Spinal cord (tissue), 10 donors: ENCODE measurements at places on chromosomes 1 and 21.

GRCh38 chr1:6747674-6748073 lies 37.6 kb upstream of the CAMTA1 start:
- DNase-seq = no peak

DNA sequence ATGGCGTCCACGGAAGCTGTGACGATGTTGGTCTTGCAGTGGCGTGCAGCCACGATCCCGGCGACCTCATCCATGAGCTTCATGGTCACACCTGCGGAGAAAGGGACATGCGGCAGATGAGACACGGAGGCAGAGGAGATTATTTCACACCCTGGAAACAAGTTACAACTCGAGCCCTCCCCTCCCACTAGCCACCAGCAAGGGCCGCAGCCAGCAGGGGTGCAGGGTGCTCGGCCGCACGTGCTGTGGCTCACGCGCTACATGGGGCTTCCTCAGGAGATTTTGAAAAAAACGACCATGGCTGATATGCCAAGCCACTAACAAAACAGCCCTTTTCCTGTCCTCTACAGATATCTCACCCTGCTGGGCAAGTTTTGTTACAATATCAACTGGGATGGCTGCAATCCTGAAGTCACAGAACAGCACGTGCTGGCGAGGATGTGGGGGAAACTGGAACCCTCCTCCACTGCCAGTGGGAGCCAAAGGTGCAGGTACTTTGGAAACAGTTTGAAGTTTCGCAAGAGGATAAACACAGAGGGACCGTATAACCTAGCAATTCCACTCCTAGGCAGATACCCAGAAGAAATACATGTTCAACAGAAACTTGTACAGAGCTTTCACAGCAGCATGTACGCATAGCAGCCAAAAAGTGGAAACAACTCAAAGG lies 34.1 kb upstream of the GPR153 start:
- no peak for DNase-seq

DNA sequence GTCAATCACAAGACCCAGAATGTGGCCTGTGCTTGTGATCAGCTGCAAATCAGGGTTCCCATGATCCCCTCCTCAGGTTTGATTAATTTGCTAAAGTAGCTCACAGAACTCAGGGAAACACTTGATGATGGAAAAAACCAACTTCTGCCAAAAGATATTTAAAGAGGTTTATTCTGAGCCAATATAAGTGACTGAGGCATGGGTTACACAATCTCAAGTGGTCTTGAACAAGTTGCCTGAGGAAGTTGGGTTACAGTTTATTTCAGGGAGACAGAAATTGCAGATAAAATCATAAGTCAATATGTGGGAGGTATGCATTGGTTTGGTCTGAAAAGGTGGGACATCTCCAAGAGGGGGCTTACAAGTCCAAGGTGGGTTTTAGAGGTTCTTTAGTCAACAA lies 243.1 kb downstream of the S1PR1 start:
- DNase-seq = no peak

DNA sequence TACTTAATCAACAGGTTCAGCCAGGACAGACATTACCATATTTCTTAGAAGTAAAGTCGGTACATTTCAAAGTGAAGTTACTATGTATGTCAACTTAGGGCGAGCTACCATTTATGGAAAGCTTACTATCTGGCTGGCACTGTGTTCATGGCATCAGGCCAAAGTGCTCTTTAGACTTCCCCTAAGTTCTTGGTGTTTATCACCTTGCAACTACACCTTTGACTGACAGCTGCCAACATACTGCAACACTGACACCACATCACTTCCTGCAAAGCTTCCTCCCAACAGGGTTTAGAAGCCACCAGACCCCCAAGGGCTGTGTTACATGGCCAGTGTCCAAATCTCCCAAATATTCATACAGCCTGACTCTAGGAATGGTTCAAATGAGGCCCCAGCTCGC lies 61.0 kb downstream of the TIAM1 start:
- DNase-seq = no peak

GRCh38 chr1:110728388-110729001 lies 53.8 kb upstream of the KCNA3 start:
- DNase-seq = no peak
